Heart left ventricle (tissue), 16 donors: ENCODE measurements at places on chromosomes 2 and 18. TPM values are rescaled to one million over a fixed set of nuclear protein-coding genes. Genes with fewer than 3 reads are reported as not detected.

The CIB4 gene
- not detected for total RNA-seq

The SNTG2 gene
- total RNA-seq = 0.58 TPM

The TCF23 gene
- total RNA-seq = not detected

- no peak for DNase-seq
- no peaks in the 10 kb centered on the region for H3K4me1 ChIP-seq
- H3K27me3 ChIP-seq = no peaks in the 10 kb centered on the region
- no peaks in the 10 kb centered on the region for H3K36me3 ChIP-seq
- H3K4me3 ChIP-seq = no peak overlapping the region
- H3K27ac ChIP-seq = no peak overlapping the region
Measured at GRCh38 chr18:29874519-29875098, 1167.9 kb downstream of the DSC3 start.
